ENCODE measurements at places on chromosomes 2 and 18.

DNA sequence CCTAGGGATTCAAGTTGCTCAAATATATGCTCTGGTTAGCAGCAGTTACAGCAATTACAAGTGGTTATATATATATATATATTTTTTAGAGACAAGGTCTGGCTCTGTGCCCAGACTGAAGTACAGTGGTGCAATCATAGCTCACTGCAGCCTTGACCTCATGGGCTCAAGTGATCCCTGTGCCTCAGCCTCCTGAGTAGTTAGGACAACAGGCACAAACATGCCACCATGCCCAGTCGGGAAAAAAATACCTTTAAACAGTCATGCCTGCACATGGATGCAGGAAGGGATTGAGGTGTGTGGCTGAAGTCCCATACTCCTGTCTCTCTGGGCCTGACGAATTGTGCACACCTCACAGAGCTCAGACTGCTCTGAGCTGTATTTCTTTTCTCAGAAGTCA, 19.6 kb upstream of the DNAH7 start:
- no peak for DNase-seq

GRCh38 chr18:12882453-12883371, 1.3 kb downstream of the PTPN2 start:
- no peak for DNase-seq

GRCh38 chr2:182133195-182133891, 147.7 kb downstream of the PPP1R1C start:
- no peak for DNase-seq

DNA sequence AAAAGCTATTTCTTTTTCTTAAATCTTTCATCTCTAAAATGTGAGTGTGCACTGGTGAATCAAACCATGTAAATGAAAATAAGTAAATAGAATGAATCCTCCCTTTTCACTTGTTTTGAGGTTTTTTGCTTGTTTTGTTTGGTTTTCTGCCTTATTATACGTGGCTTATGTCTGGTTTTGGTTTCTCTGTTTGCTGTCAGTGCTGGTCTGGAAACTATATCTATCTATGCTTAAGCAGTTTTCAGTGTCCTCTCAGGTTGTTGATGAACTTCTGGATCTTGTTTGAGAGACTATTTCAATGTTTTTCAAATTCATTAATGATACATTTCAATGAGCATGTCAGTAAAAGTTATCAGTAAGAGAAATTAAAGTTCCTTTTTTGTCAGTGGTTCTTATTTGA, 48.1 kb upstream of the TNFRSF11A start:
- no peak for DNase-seq

GRCh38 chr2:53188851-53189510, 578.6 kb upstream of the CHAC2 start:
- no peak for DNase-seq
